ENCODE measurements at places on chromosomes 4 and X.

GRCh38 chr4:118340109-118340508 is 12.7 kb downstream of the PRSS12 start:
- no peak for DNase-seq

- no peak for DNase-seq
Observed at GRCh38 chrX:13699183-13699826, 10.4 kb downstream of the RAB9A start.

DNA sequence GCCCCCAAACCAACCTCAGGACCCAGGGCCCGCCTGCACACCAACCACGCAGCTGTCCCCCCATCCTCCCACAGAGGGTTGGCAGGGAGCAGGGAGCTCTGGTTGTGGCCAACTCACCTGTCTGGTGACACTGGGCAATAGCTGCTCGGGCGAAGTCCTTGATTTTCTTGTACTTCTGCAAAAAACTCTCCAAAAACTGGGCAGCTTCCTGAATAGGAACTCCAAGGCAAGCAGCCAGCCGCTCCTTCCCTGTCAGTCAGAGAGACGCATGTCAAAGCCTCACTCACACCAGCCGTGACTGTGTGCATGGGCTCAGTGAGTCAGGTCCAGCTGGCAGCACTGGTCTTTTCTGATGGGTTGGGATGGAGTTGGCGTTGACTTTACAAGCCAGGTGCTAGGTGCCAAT is 26.4 kb downstream of the NAT8L start:
- no peak for DNase-seq

DNA sequence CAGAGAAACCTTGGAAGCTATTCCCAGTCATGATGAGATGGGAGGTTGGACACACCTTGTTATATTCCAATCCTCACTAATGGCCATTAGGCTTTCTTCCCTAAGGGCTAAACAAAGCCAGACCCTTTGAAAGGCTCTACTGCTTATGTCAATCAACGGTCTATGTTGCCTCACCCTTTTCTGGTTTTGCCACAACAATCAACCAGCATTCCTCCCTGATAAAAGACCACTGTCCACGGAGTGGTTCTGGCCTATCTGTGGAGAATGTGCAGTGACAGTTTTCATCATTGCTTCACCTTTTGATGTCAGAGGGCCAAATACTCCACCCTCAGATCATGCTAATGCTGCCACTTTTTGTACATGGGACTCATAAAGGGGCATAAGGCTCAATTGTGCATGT is 913.4 kb downstream of the RPA4 start:
- no peak for DNase-seq

- DNase-seq = no peak
Observed at GRCh38 chr4:23590431-23590830, 299.4 kb downstream of the PPARGC1A start.

DNA sequence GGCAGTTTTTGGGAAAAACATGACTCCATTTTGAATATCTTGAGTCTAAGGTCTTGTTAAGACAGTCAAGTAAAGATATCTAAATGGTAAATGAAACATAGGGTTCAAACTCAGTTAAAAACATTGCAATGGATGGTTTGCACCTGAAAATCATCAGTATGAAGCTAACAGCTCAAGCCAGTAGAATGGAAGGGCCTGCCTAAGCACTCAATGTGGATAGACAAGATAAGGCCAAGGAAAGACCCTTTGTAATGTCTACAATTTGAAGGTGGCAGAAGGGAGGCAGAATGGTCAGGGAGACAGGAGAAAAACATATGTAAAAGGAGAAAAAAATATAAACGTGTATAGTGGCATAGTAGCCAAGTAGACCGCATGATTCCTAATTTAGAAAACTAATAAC is 78.2 kb downstream of the REELD1 start:
- DNase-seq = no peak

GRCh38 chrX:19303256-19303880 is 40.4 kb upstream of the PDHA1 start:
- no peak for DNase-seq

DNA sequence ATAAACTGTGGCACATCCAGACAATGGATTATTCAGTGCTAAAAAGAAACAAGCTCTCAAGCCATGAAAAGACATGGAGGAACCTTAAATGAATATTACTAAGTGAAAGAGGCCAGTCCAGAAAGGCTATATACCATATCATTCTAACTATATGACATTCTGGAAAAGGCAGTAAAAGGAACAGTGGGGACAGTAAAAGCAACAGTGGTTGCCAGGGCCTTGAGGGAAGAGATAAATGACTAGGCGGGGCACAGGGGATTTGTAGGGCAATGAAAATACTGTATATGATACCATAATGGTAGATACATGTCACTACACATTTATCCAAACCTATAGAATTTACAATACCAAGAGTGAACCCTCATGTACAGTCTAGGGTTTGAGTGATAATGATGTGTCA is 115.3 kb downstream of the ATP8A1 start:
- no peak for DNase-seq

GRCh38 chrX:74242484-74243138 is 61.4 kb upstream of the ZCCHC13 start:
- DNase-seq = no peak

- DNase-seq = no peak
Observed at GRCh38 chr4:94480362-94480951, 28.7 kb downstream of the PDLIM5 start.

- DNase-seq = no peak
Observed at GRCh38 chrX:21975812-21976211, 35.3 kb downstream of the SMS start.

- no peak for DNase-seq
Observed at GRCh38 chr4:76434901-76435527, at the start of gene SHROOM3. Gene SHROOM3 (plus strand): TSS chr4:76435229. CDS start chr4:76436053, 824 bp downstream.

DNA sequence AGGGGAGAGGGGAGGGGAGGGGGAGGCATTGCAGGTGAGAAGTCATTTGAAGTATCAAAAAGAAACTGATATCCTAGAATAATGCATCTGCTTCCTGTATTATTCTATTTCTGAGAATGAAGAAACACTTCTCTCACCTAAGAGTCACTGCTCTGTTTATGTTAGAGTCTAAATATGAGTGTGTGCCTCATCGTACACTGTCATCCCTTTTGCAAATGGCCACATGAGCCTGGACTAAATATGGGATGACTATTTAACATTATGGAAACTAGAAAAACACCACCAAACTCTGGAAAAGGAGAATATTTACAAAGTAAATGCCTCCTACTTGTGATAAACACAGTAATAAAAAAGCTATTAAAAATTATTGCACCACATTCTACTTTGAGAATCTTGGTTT is 146.4 kb upstream of the NOCT start:
- DNase-seq = no peak

- DNase-seq = no peak
Observed at GRCh38 chrX:145068450-145068849, 178.9 kb upstream of the SPANXN1 start.

GRCh38 chrX:12814420-12814819 is 23.2 kb downstream of the PRPS2 start:
- DNase-seq = no peak

GRCh38 chr4:54566608-54567007 is 91.1 kb upstream of the KIT start:
- no peak for DNase-seq

DNA sequence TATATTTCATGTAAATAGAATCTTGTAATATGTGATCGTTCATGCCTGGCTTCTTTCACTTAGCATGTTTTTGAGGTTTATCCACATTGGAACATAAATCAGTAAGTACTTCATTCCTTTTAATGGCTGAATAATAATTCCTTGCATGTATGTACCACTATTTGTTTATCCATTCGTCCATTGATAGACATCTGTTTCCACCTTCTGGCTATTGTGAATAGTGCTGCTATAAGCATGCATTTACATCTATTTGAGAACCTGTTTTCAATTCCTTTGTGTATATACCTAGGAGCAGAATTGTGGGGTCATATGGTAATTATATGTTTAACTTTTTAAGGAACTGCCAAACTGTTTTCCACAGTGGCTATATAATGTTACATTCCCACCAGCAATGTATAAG is 356.7 kb upstream of the DIPK2B start:
- DNase-seq = no peak

DNA sequence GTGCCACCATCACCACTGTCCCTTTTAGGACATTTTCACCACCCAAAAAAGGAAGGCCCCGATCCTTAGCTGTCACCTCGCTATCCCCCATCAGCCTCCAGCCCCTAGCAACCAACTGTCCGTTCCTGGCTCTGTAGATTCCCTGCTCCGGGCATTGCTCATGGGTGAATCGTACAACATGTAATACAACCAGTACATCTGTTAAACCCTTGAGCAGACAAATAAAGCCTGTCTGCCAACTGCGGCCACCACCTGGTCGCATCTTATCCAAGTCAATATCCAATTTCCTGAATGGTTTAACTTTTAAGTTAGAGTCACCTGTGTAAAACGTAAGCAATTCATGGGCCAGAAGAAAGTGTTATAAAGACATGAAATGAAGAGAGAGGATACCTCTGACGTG is 251.9 kb downstream of the AFAP1 start:
- no peak for DNase-seq

- no peak for DNase-seq
Observed at GRCh38 chr4:99654361-99654761, 3.3 kb downstream of the C4orf54 start.

GRCh38 chrX:36422368-36422767 is 502.8 kb downstream of the CFAP47 start:
- no peak for DNase-seq

DNA sequence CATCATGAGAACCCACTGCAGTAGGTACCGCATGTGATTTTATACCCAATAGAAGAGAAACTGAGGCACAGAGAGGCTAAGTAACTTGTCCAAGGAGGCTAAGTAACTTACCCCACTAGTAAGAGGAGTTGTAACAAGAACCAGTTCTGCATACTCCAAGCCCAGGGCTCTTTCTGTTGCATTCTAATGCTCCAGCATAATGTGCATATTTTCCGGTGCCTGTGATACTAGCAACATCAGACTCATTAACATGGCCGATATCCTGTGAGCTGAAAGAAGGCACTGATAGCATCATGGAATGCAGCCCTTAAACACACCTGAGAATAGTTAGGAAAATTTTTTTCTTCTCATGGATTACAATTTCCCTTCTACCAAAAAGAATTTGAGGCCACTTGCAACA is 39.7 kb upstream of the KLF3 start:
- no peak for DNase-seq

- no peak for DNase-seq
Observed at GRCh38 chr4:26263165-26263564, 57.6 kb upstream of the RBPJ start.

GRCh38 chr4:41989994-41990364 is 351 bp upstream of the SLC30A9 start:
- DNase-seq = no peak

- DNase-seq = no peak
Observed at GRCh38 chrX:39574178-39574577, 523.6 kb downstream of the BCOR start.

DNA sequence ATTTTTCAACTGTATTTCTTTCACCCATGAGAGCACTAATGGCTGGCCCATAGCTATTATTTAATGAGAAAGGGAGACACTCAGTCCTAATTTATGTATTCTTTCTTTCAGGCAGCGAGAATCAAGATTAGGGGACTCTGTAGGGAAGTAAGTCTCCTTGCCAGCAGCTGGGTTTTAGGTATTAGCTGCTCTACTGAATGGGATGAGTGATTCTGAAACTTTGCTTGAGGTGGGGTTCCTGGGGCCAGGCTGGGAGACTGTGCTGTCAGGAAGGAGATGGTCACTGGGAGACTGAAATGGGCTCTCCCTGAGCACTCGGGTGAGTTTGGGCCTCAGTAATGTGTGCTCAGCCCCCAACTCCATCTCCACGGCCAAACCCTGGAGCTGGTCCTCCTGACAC is 78.7 kb downstream of the LNX1 start:
- DNase-seq = no peak

DNA sequence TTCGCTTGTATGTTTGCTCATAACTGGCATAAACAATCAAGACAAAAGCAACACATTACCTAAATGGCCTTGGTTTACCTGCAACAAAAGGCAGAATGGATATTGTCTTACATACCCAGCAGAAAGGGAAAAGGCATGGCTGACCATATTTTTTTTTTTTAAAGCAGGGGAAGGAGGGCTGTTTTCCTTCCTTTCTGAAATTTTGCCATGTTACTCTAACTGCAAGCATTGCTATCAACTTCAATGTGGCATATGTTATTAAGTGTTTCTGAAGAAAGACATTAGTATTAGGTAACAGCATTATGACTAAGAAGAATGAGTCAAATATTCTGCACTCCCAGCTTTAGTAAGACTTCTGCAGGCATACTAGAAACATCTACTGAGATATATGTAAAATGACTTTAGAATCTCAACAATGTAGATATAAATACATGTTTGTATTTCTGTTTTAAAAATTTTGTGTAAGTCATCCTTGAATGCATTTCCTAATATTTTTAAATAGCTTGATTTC is 512.6 kb upstream of the FAM241A start:
- no peak for DNase-seq

DNA sequence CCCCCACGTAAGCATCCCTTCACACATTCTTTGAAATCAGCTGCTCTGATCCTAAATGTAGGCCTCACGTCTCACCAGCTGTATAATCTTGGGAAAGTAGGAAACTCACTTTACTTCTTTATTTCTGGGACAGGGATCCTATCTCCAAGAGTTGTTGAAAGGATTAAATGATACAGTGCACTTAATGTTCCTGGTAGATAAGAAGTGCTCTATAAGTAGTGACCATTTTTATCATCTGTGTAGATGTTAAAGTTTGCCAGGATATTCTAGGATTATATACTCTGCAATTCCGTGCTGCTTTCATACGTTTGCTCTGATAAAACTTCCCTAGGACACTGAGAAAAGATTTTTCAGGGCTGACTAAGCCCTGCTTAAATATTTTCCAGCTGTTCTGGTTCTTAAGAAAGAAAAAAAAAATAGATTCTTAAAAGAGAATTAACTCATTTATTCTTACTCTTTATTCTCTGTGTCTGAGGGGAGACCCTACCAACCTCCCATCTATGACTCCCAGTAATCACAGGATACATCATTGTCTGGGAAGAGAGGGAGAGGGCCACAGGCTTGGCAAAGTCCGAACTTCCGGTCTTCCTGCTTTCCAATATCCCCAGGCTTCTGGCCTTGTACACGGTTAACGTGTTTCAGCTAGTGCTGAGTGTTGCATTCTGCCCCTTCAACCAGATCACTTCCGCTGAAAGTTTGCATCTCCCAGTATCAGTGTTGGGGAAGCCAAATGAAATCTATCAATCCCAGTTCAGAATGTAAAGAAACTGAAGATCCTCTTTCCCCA is 269.2 kb downstream of the TRIML1 start:
- DNase-seq = no peak

DNA sequence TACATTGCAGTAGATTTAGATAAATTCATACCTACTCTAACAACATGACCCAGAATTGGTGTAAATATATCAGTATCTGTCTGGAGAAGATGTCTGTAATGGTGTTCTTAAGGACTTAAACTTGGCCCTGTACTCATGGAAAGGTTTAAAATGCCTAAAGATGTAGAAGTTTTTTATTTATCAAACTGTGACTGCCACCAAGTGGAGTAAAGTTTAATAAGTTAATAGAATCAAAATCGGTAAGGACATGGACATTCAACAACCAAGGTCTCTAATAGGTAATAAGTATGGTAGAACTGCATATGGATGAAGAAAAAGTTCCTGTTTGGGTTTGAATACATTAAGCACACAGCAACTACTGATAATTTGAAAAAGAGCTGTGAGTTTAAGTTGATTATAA is 474.0 kb upstream of the NDST3 start:
- no peak for DNase-seq

- DNase-seq = no peak
Observed at GRCh38 chr4:95627709-95628108, 78.9 kb upstream of the UNC5C start.

Data from stimulated activated CD4-positive, alpha-beta T cell treated with anti-CD3 and anti-CD28 coated beads, Interleukin-1b, Interleukin-23, amount 100 ng/mL, for 24 hours (primary cell).